ENCODE measurements at places on chromosomes 5 and 9. TPM values are rescaled to one million over a fixed set of nuclear protein-coding genes. Genes with fewer than 3 reads are reported as not detected.

- no peak for DNase-seq
Measured at GRCh38 chr5:130171699-130172098, 267.4 kb downstream of the CHSY3 start.

GRCh38 chr5:178465861-178466288, 124.3 kb downstream of the COL23A1 start:
- no peak for DNase-seq

GRCh38 chr9:92393686-92394085, 10.7 kb downstream of the OGN start:
- no peak for DNase-seq

DNA sequence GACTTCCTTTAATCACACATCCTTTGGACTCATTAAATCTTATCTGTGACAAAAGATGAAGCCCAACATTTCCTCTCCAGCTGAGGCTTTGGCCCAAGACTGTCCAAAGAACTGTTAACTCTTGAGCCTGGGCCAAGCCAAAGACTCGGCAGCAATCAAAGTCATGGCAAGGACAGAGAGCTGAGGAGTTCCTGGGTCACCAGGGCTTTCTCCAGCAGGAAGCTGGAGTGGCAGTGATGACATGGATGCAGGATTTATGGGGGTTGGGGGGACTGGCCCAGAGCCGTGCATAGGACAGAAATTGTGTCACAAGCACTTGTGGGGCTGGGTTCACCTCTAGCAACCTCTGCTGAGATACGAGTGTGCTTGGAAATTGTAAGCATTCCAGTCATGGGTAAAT, 440.3 kb downstream of the PLK2 start:
- no peak for DNase-seq

GRCh38 chr9:92312887-92313623, 12.1 kb downstream of the NOL8 start:
- DNase-seq = no peak

DNA sequence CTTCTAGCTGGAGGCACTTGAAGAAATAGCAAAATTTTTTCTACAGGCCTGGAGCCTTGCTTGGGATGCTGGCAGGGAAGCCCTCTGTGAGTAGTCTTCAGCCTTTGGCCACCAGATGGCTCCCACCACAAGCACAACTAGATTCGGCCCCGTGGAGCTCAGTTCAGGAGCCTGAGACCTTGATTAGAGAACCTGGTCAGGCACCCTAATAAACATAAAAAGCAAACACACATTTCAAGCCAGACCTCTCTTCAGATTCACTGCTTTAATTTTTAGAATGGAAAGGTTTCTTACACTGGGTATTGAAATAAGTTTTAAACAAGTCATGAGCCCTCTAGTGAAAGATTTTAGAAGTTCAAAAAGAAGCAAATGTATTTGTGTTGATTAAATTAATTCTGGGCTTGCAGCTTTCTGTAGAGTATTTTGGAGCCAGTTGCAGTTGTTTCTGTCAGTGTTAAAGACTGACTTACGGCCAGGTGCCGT, 41.4 kb downstream of the GLRX start:
- DNase-seq = peak; percentile 75

- DNase-seq = no peak
Measured at GRCh38 chr5:2269656-2270055, 386.9 kb upstream of the IRX4 start.

GRCh38 chr5:77641397-77641943, 3.0 kb upstream of the OTP start:
- DNase-seq = no peak

The STXBP1 gene
- 23.4 TPM for total RNA-seq

The CLTA gene
- 151 TPM for total RNA-seq

The DRD1 gene
- not detected for total RNA-seq

Measured in activated CD4-positive, alpha-beta memory T cell treated with anti-CD3 and anti-CD28 coated beads, Interleukin-2, amount 10 ng/mL, durations not matched to agents 7 days and 5 days (primary cell).